Spleen (tissue), 13 donors: ENCODE measurements at places on chromosomes 2 and 18.

DNA sequence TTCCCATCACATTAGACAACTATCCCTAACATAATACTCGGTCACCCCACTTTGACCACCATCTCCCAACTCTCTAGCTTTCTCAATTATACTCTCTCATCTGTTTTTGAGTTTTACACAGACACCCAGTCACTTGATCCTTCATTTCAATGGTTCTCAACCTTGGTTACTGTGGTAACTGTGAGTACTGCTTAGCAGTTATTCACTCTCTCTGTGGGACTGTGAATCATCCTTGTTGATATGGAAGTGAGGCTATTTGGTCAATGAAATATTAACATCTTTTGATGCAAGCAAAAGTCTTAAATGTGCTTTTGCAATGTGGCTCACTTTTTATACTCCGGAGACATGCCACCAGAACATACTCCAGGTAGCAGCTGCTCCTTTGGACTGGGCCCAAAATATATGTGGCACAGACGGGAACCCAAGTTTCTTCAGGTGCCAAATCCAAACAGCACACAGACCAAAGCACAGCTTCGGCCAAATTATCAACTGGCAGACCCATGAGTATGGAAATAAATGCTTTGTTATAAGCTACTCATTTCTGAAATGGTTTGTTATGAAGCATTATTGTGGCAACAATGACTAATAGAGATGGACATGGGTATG is 75.0 kb upstream of the SLC25A52 start:
- H3K36me3 ChIP-seq, result peaks cover 43% of the 10 kb centered on the region
- no peak overlapping the region for H3K27ac ChIP-seq
- DNase-seq, result no peak
- no peak overlapping the region for H3K4me3 ChIP-seq

DNA sequence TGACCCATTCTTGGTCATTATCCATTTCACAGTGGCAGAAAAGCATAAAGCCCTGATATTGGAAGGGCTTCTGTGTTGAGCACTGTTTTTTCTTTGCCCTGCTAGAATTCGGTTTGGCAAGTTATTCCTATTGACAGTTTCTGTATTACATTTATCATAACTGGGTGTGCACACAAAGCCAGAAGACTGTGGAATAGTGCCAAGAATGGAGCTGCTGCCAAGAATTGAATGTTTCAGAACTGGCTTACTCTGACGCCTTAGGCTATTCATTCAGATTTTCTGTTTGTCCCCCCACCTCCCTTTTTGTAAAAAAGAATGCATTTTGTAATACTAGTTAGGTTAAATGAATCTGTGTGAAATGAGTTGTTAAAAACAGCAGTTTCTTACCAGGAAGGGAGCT is 12.7 kb downstream of the KDM3A start:
- no peaks in the 10 kb centered on the region for H3K36me3 ChIP-seq
- no peaks in the 10 kb centered on the region for H3K27me3 ChIP-seq

DNA sequence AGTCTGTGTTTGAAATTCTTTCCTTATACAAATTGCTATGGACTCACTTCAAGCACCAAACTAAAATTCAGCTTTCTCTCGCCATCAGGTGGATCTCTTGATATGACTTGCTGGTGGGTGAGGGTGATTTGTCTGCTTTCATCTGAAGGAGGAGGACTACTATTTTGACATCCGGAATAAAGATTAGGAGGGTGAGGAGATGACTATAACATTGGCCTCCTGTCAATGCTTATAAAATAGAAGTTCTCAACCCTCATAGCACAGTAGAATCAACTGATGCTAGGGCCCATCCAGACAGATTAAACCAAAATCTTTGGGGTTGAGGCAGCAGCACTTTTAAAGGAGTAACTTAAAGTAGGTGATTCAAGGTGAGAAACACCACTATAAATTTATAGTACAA is 120.4 kb upstream of the DNAJC10 start:
- no peak for DNase-seq
- H3K36me3 ChIP-seq, result no peaks in the 10 kb centered on the region
- H3K4me1 ChIP-seq, result no peaks in the 10 kb centered on the region
- no peaks in the 10 kb centered on the region for H3K27me3 ChIP-seq
- H3K4me3 ChIP-seq, result no peak overlapping the region
- H3K27ac ChIP-seq, result no peak overlapping the region

- DNase-seq, result no peak
- H3K36me3 ChIP-seq, result no peaks in the 10 kb centered on the region
- no peak overlapping the region for H3K4me3 ChIP-seq
- no peaks in the 10 kb centered on the region for H3K27me3 ChIP-seq
- no peak overlapping the region for H3K27ac ChIP-seq
- H3K4me1 ChIP-seq, result no peaks in the 10 kb centered on the region
Measured at GRCh38 chr2:18790509-18791171, 201.3 kb upstream of the NT5C1B start.
